Smooth muscle cell of the brain vasculature (primary cell): ENCODE measurements at places on chromosomes 13 and 19.

GRCh38 chr13:37409756-37410155, 188.8 kb downstream of the POSTN start:
- DNase-seq: no peak

- no peak for DNase-seq
Measured at GRCh38 chr13:45718992-45719391, 16.9 kb downstream of the CBY2 start.

DNA sequence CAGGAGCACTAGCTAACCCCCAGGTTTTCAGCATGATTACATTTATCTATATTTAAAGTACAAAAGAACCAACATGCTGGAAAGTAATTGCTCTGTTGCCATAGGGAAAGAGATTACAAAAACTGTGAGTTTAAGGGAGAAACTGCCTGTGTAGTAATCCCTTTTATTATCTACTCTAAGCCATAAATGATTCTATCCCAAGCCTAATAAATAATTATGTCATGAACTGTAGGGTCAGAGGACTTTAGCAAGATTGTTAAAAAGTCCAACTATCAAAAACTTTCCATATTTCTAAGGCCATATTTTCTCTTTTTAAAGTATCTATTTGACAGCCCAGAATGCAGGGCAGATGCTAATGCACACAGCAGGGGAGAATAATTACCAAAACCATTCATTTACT, 573.8 kb upstream of the MIR17HG start:
- DNase-seq: no peak

DNA sequence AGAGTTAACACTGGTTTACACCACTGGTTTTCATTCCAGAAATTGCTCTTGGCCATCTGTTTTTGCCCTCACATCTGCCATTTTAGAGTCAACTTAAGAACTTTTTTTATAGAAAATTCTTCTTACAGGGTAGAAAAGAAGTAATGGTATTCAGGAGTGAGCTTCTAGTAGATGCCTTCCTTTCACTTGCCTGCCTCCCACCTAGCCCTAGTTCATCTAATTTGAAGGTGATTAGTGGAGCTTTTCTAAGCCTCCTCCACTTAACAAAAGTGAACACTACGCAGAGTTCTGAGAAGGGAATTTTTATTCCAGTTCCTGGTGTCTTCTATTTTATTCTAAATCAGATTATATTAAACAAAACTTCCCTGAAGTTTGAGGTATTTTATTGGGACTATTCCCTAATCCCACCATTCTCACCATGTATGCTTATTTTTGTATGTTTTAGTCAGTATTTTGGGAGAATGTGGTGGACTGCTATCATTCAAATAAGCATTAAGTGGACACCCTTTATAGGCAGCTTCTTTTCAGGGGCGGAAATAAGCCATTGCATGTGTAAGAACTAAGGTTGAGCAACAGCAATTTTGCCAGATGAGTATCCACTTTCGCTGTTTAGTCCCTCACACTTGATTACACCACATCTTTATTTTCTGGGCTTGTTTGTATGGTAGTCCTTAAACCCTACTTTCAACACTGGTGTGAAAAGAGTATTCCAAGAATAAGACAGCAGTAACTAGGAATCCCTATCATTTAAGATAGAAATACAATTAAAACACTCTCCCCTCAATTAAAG, 156.9 kb downstream of the ENOX1 start:
- no peak for DNase-seq

DNA sequence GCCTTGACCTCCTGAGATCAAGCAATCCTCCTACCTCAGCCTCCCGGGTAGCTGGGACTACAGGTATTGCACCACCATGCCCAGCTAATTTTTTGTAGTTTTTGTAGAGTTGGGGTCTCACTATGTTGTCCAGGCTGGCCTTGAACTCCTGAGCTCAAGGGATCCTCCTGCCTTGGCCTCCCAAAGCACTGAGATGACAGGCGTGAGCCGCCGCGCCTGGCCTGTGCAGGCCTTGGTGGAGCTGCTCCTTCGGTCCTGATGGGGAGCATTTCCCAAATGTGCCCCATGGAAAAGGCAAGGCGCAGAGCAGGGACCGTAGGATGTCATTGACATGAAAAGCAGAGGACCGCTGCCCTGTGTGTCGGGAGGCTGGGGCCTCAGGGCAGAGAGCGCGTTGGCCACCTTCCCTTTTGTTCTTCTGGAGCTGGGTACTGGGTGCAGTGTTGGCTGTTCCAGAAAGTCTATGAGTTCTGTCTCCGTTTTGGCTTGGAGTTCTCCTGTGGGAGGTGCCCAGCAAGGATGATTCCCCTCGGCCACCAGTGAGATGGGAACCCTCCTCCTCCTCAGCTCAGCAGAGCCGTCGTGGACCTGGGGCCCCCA, 128.5 kb downstream of the KDM4B start:
- no peak for DNase-seq

- DNase-seq: no peak
Measured at GRCh38 chr19:2266183-2266993, 10.2 kb upstream of the JSRP1 start.

DNA sequence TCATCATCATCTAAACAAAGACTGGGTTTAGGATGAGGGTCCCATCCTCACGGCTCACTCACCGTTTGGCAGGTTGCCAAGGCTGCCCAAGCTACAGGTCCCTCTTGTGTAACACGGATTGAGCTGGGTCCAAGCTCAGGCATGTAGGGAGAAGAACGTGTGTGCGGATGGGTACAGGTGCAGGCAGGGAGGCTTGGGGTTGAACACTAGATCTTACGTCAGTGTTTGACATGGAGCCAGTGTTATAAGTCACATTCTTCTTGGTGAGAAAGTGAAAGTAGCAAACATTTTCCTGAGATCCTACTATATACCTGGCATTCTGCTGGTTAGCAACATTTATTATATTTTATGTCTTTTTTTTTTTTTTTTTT, 136.8 kb upstream of the RNF113B start:
- DNase-seq: no peak

DNA sequence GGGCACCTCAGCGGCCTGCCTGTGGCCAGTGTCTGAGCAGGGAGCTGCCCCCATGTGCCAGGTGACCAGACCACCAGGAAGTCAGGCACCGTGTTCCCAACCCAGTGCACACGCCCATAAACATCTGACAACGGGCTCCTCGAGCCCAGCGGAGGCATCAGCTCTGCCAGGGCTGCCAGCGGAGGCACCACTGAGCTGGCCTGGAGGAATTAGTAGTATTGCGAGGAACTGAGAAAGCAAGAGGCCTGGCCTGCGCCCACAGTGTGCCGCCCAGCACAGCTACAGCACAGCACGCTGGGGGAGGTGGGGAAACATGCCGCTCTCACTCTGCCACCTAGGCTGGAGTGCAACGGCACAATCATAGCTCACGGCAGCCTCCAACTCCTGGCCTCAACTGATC, 44.6 kb downstream of the ANKRD27 start:
- no peak for DNase-seq

GRCh38 chr19:57830071-57830602, at the start of gene ZNF587B:
TSS of gene ZNF587B (plus strand) at chr19:57830299. CDS start at chr19:57830529, 230 bp downstream.
- peak; percentile 45 for DNase-seq

DNA sequence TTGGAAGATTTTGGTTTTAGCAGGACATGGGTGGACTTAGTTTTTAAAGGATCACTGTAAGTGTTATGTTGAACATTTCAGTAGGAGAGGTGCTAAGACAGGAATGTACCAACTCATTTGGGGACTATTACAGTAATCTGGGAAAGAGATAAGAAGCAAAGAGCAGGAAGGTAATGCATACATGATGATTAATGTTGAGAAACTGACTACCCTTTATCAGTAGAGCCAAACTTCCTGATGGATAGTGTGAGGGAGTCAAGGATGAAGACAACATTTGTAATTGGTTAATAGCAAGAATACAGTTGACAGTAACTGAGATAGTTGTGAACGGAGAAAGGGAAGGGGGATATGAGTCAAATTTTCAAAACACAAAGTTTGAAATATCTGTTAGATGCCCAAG, 421.9 kb upstream of the PRR20A start:
- no peak for DNase-seq
